ENCODE measurements at places on chromosomes 3 and 15. TPM values are rescaled to one million over a fixed set of nuclear protein-coding genes. Genes with fewer than 3 reads are reported as not detected.

The CLEC3B gene
- total RNA-seq, result 50.0 TPM

The FEZF2 gene
- total RNA-seq, result not detected

The DLL4 gene
- total RNA-seq, result 9.8 TPM

The CTXN2 gene
- total RNA-seq, result not detected

The MED12L gene
- total RNA-seq, result 0.60 TPM
